Left lung (tissue), 14 donors: ENCODE measurements at places on chromosomes 12 and 14. TPM values are rescaled to one million over a fixed set of nuclear protein-coding genes. Genes with fewer than 3 reads are reported as not detected.

The PMEL gene
- total RNA-seq, result 1.8 TPM

The SLC17A8 gene
- total RNA-seq, result 0.13 TPM

The AKAP3 gene
- 1.7 TPM for total RNA-seq

The SERPINA1 gene
- total RNA-seq, result 1,065 TPM

DNA sequence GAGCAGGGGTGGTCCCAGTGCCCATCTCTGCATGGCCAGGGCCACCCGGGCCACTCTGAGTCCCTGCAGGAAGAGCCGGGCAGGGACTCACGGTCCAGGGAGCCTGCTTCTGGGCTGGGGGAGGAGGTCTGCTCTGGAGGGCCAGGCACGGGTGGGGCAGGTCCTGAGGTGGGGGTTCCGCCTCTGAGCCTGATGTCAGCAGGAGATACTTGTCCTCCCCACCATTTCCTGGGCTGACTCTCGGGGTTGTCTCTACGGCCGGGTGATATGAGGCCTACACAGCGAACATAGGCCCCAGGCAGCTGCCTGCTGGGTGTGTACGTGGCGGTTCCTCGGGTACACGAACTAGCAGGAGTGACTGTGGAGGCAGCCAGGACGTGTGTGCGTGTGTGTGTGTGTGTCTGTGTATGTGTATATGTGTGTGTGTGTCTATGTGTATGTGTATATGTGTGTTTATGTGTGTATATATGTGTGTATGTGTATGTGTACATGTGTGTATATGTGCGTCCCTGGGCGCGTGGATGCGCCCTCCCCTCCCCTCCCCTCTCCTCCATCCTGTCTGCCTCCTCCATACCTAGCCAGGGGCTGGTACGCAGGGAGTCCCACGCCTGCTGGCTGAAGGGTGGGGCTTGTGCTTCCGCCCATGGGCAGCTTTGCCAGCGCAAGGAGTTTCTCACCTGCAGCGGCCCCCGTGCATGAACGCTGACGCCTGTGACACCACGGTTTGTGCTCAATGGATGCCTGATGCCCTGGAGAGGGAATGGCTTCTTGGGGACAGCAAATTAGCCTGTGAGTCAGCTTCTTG is 30.4 kb upstream of the TRAF3 start:
- no peak overlapping the region for H3K4me3 ChIP-seq
- no peak for DNase-seq
- no peaks in the 10 kb centered on the region for H3K27me3 ChIP-seq

GRCh38 chr12:128076188-128076587 is 190.8 kb upstream of the TMEM132C start:
- H3K36me3 ChIP-seq, result no peaks in the 10 kb centered on the region
- no peak overlapping the region for H3K4me3 ChIP-seq
- H3K27ac ChIP-seq, result no peak overlapping the region
- DNase-seq, result no peak
- H3K27me3 ChIP-seq, result no peaks in the 10 kb centered on the region

- peak overlapping the region; percentile 68 for H3K27ac ChIP-seq
- no peaks in the 10 kb centered on the region for H3K27me3 ChIP-seq
- H3K36me3 ChIP-seq, result no peaks in the 10 kb centered on the region
- DNase-seq, result peak; percentile 48
Measured at GRCh38 chr12:63917864-63918799, 73.6 kb downstream of the SRGAP1 start.

DNA sequence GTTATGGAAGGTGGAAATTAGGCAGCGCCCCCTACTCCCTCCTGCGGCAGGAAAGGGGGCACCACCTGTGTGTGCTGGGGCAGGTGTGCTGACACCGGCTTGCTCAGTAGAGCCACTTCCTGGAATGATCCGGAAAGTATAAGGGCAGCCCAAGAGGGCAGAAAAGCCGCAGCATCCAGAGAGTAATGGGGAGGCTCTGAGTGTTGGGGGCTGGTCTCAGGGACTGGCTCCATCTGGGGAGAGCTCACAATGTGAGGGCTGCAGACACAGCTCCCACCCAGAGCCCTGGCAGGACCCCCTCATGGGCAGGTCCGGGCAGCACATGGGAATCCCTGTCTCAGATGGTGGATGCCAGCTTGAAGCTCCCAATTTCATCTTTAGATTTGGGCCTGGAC is 187.6 kb upstream of the C14orf180 start:
- peaks cover 3% of the 10 kb centered on the region for H3K27me3 ChIP-seq
- no peak overlapping the region for H3K4me3 ChIP-seq
- DNase-seq, result no peak
- no peak overlapping the region for H3K27ac ChIP-seq
- no peaks in the 10 kb centered on the region for H3K36me3 ChIP-seq

DNA sequence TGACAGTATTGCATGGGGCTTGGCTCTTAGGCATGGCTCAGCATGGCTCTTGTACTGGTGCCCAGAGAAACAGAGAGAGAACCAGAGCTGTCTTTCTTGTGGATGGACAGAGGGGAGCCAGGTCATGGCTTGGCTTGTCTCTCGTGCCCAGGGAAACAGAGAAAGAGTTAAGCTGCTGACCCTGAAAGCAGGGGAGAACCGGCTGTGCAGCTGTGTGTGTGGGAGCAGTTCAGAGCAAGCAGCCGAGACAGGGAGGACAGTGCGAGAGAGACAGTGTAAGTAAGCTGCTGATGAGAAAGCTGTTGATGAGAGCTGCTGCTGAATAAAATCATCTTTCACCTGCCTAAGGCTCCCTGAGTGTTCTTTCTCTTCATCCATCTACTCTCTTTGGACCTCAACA is 61.3 kb upstream of the DDHD1 start:
- H3K4me1 ChIP-seq, result no peaks in the 10 kb centered on the region
- no peak overlapping the region for H3K4me3 ChIP-seq
- H3K27ac ChIP-seq, result no peak overlapping the region
- H3K36me3 ChIP-seq, result no peaks in the 10 kb centered on the region
- no peak for DNase-seq
- H3K27me3 ChIP-seq, result no peaks in the 10 kb centered on the region
